Midbrain (tissue), 1 donor: ENCODE measurements at places on chromosomes 7 and 10.
A peak's percentile ranks its signal among the peaks of the same experiment; 100 is the strongest.

- DNase-seq: no peak
These were observed 21.2 kb downstream of the BMPER start for GRCh38 chr7:33926535-33926934.

- DNase-seq: no peak
These were observed 55.4 kb upstream of the SEC61G start for GRCh38 chr7:54814401-54814800.

DNA sequence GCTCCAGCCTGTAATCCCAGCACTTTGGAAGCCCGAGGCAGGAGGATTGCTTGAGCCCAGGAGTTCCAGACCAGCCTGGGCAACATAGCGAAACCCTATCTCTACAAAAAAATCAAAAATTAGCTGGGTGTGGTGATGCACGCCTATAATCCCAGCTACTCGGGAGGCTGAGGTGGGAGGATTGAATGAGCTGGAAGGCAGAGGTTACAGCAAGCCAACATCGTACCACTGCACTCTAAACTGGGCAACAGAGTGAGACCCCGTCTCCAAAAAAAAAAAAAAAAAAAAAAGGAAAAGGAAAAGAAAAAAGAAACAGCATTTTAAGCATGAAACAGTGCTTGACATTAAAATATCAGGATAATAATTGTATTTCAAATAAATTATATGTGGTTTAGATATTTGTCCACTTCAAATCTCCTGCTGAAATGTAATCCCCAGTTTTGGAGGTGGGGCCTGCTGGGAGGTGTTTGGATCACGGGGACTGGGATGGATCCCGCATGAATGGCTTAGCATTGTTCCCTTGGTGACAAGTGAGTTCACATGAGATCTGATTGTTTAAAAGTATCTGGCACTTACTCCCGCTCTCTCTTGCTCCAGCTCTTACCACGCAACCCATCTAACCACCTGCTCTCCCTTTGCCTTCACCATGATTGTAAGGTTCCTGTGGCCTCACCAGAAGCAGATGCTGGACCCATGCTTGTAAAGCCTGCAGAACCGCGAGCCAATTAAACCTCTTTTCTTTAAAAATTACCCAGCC is 103.4 kb downstream of the SRPK2 start:
- peak; percentile 26 for DNase-seq

GRCh38 chr7:15856311-15856710 is 169.8 kb upstream of the MEOX2 start:
- no peak for DNase-seq

GRCh38 chr10:101172741-101173140 is 41.6 kb downstream of the TLX1 start:
- DNase-seq: no peak

GRCh38 chr7:134522601-134523000 is 4.8 kb upstream of the AKR1B10 start:
- no peak for DNase-seq

DNA sequence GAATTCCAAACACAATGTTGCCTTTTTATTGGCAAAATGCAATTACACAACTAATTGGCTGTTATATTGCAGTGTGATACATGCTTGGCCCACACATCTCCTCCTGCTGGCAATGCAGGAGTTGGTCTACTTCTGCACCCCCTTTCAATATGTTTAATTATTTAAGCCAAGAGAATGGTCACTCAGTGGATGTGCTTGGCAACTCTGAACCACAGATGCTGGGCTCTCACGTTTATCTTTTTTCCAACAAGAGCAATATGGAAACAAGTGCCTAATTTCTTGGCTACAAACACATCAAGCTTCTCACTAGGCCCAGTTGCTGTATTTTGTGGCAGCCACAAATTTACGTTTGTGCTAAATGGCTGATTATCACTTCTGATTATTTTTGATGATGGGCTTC is 1149.2 kb upstream of the CELF2 start:
- no peak for DNase-seq

DNA sequence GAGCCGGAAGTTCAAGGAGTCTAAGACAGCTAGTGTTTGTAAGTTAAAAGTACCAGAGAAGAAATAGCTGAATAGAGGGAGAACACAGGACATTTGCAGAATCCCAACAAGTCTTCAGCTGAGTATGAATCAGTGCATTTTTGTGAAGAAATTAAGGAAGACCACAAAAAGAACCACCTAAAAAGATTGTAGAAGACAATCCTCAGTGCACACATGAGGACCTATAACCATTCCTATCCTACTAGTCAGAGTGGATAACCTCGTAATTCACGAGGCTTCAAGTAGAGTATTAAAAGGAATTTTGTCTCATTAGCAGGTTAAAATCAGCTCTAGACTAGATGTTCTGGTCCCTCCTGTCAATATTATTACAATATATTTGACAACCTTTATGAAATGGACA is 295.4 kb upstream of the KAT6B start:
- DNase-seq: no peak

- no peak for DNase-seq
These were observed 64.8 kb downstream of the PWWP2B start for GRCh38 chr10:132461683-132462231.

GRCh38 chr10:19003341-19003740 is 45.3 kb upstream of the MALRD1 start:
- DNase-seq: no peak

DNA sequence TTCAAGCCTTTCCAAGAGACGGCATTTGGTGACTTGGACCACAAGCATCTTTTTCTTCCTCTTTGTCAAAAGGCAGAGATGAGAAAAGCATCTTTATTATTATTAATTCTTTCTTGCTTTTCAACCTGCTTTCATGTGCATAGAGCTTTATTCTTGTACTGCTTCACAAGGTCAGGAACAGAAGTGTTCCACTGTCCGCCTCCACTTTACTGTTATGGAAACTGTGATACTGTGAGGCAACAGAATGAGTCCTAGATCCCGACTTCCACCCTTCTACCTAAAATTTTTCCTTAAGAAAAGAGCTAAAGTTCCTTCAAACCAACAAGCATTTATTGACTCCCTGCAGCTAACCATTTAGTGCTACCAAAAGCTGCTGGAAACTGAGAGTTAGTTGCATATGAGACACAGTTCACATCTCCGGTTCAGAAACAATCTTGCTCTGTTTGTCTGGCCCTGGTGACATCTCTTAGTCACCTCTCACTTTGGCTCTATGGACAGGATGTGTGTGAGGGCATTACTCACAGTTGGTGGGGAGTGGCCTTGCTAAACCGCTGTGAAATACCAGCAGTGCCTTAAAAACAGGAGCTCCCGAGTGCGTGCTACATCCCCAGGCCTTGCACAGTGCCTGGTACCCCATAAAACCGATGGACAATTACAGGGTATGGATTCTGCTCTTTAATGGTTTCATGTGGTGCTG is 77.1 kb upstream of the TRIL start:
- no peak for DNase-seq

GRCh38 chr10:119518176-119518575 is 24.3 kb downstream of the RGS10 start:
- DNase-seq: no peak

DNA sequence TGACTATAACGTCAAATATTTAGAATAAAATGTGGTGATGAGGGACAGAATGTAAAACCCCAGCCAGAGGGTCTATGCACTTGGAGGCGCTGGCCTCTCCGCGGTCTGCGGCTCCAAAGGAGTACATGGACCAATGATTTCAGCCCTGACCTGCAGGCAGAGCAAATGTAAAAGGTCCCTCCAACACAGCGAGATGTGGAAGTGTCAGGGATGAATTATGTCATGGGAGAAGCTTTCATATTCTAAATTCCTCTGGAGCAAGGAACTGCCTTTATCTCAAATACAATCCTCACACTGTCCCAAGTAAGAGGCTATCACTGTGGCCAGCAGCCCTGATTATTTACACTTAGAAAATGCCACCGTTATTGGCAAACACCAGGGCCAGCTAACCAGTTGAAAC is 139.4 kb downstream of the GFRA1 start:
- no peak for DNase-seq

GRCh38 chr10:3526727-3527501 is 258.1 kb downstream of the KLF6 start:
- DNase-seq: no peak

- DNase-seq: no peak
These were observed 5.2 kb downstream of the RET start for GRCh38 chr10:43082087-43082486.

GRCh38 chr10:91210435-91210834 is 10.0 kb upstream of the PCGF5 start:
- no peak for DNase-seq

DNA sequence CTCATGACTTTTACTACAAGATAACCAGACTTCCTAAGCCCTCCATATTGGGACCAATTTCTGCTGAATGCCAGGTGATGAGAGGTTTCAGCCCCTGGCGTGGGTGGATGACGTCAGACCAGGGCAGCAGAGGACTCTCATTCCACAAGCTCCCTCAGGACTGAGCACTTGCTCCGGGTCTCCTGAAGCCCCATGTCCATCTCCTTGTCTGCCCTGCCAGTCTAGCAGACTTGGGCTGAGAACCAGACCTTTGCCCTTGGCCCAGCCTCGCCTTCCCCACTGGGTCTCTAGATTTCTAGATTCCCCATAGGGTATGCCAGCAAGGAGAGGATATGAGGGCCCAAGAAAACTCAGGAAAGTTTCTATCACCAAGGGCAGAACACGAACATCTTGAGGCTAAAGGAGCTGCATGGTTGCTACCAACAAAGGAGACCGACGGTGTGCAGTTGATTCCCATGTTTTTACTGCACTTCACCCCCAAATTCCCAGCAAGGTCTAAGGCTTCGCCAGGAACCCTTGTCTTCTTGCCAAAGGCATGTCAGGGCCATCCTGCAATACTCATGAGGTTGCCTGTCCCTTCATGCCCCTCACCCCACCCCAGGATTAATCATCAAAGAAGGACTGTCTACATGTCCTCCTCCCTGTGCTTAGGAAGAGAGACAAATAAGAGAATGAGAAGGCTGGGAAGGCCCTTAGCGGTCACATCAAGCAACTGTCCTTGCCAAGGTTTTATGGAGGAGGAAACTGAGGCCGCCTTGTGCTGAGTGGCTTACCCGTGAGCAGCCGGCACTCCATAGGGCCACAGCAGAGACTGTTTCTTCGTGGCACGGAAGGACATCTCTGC is 96.5 kb upstream of the MACROH2A2 start:
- no peak for DNase-seq

DNA sequence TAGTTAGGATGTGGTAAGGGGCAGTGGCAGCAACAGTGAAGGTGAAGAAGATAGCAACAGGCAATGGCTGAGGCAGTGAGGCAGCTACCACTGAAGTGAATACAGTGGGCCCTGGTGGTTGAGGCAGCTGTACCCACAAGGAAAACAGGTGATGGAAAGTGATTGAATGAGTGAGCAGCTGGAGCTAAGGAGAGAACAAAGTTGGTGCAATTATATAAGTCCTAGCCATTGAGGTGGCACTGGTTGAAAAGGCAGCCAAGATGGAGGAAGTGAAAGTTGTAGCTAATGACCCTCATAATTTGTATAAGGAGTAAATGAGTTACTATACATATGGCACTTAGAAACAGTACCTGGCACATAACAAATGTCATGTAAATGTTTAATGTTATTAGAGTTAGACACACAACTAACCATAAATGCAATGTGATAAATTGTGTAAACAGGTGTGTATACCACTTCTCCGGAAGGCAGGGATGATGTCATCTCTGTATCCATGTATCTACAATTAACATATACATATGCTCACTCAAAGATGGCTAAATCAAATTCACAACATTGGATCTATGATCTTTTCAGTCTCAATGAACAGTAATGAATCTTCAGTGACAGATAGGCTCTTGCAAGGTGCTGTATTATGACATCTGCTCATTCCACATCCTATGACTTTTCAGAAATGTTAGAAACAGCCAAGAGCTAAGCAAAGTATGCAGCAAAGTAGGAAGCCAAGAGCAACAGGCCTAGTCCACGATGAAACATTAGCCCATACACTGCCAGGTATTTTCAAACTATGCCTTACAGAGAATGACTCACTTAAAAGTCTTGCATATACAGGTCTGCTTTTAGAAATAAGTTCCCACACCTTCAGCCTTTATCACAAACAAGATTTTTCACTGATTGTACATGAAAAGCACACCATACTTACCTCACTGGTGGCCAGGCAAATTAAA is 10.7 kb downstream of the XPNPEP1 start:
- DNase-seq: no peak

- DNase-seq: no peak
These were observed 52.4 kb upstream of the RHEB start for GRCh38 chr7:151572136-151572535.

GRCh38 chr7:2884161-2884560 is 40.1 kb upstream of the GNA12 start:
- no peak for DNase-seq

- DNase-seq: no peak
These were observed 196.4 kb downstream of the ZNF716 start for GRCh38 chr7:57646219-57646900.

- no peak for DNase-seq
These were observed 50.0 kb downstream of the FIGNL1 start for GRCh38 chr7:50400114-50400513.

- no peak for DNase-seq
These were observed 20.0 kb downstream of the GUSB start for GRCh38 chr7:65962033-65962432.

DNA sequence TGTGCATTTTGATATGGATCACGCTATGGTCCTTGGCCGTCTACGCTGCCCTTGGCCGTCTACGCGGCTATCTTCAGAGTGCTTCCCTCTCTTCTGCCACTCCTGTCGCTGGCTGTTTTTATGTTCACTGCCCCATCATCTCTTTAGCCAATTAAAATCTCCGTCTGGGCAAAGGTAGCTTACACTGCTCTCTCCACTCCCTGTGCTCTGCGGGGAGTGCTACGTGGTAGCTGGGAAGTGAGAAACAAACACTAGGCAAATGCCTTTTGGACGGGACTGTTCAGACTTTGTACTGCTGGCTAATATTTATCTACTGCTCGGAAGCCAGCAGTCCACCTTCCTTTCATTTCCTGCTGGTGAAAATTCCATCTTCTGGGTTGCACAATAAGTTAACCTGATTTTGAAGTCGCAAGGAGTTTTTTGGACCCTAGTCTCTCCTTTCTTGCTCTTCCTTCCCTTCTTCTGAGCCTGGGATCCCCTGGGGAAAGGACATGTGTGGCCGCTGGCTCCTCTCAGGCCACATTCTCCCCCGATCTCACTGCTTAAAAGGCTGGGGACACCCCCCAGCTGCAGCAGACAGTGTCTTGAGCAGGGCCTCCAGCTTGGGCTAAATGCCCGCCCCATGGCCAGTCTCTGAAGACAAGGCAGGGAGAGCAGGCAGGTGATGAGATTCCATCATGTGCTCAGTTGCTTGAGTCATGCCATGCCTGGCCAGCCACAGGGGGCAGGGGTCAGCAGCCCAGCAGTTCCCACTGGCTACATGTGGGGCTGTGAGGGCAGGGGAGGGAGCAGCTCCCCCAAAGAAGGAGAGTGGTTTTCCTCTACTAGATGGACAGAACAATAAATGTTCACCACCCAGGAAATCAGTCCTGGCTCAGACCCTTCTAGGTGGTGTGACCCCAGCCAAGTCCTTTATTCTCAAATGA is 25.5 kb upstream of the RBM33 start:
- DNase-seq: no peak

DNA sequence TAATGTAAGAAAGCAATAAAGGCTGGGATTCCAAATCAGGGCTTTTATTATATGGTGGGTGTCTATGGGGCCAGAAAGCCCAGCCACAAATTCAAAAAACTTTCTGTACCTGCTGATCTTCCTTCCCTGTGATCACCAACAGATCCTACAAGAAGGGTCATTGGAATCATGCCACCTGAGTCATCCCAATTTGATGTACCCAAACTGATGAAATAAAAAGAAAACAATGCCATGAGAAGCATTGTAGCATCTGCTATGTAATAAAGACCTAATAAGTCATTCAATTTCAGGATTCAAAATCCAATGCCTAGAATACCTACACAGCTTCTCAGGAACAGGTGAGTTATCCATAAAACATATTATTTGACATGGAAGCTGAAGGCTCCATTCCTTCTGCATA is 228.8 kb downstream of the DKK1 start:
- no peak for DNase-seq

GRCh38 chr7:157515342-157516041 is 178.7 kb downstream of the DNAJB6 start:
- DNase-seq: no peak
